ENCODE measurements at places on chromosomes 2 and 18.
A peak's percentile ranks its signal among the peaks of the same experiment; 100 is the strongest.

GRCh38 chr18:43526426-43527145 is 249.3 kb upstream of the SYT4 start:
- no peak for DNase-seq

- DNase-seq = no peak
These were observed 40.2 kb upstream of the COPS8 start for GRCh38 chr2:237045449-237045848.

GRCh38 chr2:190786404-190787166 is 94.0 kb upstream of the GLS start:
- DNase-seq = no peak

DNA sequence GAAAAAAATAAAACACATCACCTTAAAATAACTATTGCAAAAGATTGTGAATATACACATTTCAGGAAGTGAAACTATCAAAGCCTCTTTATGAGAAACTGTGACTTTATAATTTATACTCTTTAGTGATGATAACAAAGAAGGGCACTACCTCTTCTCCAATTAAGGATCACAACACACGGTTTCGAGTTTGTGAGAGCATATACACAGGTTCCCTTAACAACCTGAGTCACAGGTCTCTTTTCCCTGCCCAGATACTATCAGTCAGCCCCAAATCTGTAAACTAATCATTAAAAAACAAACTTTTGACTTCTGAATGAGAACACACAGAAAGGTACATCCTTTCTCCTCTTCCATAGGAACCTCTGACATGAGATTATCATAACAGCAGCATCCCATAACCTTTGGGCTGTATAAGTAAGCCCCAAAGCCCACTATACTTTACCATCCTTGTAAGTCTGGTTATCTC is 44.9 kb downstream of the PTPN2 start:
- DNase-seq = no peak

- no peak for DNase-seq
These were observed 487.5 kb downstream of the IRS1 start for GRCh38 chr2:226312155-226312554.

DNA sequence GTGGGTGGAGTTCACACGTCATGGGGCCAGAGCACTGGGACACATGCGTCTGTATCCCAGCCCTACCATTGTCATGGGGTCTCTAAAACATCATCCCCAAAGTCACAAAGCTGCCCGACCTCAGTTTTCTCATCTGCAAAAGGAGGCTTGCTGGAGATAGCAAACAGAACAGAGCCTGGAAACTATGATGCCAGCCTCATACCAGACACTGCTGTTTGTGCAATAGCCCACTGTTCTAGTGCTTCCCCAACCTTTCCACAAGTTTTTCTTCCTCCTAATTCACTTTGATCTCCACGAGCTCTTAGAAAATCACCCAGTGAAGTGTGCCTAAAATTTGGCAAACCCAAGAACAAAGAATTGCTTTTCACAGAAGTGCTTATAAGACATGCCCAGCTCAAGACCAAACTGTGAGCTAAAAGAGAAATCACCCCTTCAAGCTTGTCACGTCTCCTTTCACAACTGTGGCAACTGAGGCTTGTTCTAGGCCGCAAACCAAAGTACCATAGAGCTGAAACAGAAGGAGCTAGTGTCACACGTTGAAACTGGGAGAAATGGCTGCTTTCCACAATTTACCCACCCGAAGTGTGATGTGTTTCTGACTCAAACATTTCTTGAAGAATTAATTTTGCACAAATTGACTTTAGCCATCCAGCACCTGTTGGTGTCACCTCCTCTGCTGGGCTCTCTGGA is 162.7 kb upstream of the ID2 start:
- no peak for DNase-seq

- no peak for DNase-seq
These were observed 27.6 kb downstream of the STK17B start for GRCh38 chr2:196143730-196144131.

GRCh38 chr2:128756365-128756717 is 437.7 kb upstream of the HS6ST1 start:
- no peak for DNase-seq

DNA sequence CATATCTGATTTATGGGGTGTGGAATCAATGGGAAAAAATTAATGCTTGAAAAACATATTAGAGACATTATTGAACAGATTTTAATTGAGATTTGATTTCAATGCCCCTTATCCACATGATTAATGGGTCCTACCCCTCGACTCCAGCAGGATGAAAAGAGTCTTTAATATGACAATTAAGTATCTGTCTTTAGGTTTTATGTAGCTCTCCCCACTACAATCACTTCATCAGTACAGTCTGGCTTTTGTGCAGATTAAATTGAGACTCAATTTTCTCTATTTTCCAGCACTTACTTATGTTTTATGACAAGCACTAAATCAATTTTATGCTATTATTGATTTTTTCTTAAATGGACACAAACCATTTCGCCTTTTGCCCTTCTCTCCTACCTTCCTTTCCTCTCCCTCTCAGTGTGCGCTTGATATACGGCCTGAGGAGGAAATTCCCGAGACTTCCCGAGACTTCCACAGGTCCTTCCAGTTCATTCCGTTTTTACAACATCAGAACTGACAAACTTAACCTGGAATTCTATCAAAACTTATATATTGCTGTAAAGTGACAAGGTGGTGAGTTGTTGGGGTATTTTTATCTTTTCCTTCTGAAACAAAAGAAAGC is 555.1 kb upstream of the SALL3 start:
- DNase-seq = no peak

DNA sequence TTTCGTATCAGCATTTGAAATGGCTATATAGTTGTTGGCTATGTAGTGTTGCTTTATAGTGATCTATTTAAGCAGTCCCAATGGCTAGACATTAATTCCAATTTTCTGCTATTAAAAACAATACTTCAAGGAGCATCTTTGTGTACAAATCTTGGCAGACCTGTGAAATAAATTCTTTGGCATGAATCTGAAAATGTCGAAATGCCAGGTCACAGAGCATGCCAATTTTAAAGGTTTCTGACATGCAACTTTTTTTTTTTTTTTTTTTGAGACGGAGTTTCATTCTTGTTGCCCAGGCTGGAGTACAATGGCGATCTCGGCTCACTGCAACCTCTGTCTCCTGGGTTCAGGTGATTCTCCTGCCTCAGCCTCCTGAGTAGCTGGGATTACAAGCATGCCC is 26.8 kb upstream of the CABLES1 start:
- no peak for DNase-seq

GRCh38 chr2:9554921-9555296 is 721 bp downstream of the ADAM17 start:
- DNase-seq = peak; percentile 4

- no peak for DNase-seq
These were observed 161.8 kb downstream of the FAM210A start for GRCh38 chr18:13564579-13564978.

DNA sequence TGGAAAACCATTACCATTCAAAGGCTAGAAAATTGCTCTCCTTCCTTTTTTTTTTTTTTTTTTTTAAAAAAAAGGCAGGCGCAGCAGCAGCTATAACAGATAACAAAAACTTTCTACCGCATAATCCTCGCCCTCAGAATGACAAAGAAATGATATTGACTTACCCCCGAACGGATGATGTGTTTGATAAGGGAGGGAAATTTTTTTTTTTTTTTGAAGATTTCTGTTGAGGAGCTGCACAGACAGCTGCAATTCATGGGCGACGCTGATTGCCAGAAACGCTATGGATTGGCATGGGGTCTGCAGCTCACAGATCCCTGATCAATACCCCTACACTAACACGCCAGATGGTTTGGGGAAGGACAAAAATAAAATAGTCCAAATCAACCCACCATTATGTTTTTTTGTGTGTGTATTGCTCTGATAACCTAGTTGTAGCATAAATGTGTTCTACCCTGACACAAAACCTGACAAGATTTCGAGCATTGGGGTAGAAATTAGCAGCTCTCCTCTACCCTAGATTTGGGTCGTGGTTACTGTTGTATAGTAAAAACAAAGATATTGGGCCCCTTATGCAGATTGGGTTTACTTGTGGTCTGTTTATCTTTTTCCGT is 3.6 kb upstream of the ONECUT2 start:
- DNase-seq = no peak

- no peak for DNase-seq
These were observed 326.5 kb downstream of the SATB2 start for GRCh38 chr2:199131136-199131655.

DNA sequence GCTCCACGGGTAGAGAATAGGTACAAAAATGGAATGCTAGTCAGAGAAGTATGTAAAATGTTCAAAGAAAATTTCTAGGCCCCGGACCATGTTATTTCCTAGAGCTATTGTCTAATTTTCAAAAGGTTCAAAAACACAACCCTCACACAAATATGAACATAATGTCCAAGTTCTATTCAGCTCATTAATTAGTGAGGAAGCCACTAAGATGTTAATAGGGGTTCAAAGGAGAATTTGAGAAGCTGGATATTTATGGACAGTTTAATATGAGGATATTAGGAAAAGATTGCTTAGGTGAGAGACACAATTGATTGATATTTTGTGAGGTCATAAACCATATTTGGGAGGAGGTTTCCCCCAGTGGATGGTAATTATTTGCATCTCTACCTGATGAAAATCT is 710.6 kb upstream of the ID2 start:
- no peak for DNase-seq

DNA sequence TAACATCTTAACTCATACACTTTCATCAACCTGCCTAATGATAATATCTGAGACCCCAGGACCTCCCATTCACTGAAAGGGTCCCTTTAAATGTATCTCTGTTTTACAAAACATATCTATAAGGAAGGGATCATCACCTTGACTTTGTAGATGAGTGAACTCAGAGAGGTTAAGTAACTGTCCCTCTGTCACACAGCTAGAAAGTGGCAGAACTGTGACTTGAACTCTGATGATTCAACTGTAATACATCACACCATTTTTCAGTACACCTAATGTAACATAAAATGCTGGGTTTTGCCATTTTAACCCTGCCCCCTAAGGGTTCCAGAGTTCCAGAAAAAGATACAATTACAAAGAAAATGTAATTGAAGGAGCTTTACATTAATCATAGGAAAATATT is 234.6 kb downstream of the ZEB2 start:
- no peak for DNase-seq

- DNase-seq = no peak
These were observed 44.4 kb downstream of the ST8SIA5 start for GRCh38 chr18:46712406-46712805.

- no peak for DNase-seq
These were observed 140.0 kb downstream of the VAPA start for GRCh38 chr18:10053861-10054260.

GRCh38 chr2:64989982-64990614 is 899 bp downstream of the SLC1A4 start:
- DNase-seq = no peak

GRCh38 chr2:23457990-23458682 is 73.2 kb downstream of the KLHL29 start:
- DNase-seq = no peak

- no peak for DNase-seq
These were observed 93.7 kb downstream of the CERKL start for GRCh38 chr2:181563101-181563692.

DNA sequence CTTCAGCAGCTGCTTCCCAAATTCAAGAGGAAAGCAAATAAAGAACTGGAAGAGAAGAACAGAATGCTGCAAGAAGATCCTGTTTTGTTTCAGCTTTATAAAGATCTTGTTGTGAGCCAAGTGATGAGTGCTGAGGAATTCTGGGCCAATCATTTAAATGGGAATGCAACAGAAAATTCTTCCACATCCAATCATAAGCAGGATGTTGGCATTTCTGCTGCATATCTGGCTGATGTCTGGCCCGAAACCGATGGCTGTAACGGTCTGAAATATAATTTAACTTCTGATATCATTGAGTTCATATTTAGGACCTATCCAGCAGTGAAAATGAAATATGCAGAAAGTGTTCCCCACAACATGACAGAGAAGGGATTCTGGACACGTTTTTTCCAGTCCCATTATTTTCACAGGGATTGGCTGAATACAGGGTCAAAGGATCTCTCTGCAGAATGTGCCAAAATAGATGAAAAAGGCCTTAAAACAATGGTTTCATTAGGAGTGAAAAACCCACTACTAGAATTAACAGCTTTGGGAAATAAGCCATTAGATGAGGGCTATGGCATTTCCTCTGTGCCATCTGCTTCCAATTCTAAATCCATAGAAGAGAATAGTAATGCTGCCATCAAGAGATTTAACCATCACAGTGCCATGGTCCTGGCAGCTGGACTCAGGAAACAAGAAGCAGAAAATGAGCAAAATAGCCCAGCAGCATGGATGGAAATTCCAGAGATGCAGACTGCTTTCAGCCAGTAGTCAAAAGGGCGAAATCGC is 175.6 kb downstream of the MC4R start:
- no peak for DNase-seq

DNA sequence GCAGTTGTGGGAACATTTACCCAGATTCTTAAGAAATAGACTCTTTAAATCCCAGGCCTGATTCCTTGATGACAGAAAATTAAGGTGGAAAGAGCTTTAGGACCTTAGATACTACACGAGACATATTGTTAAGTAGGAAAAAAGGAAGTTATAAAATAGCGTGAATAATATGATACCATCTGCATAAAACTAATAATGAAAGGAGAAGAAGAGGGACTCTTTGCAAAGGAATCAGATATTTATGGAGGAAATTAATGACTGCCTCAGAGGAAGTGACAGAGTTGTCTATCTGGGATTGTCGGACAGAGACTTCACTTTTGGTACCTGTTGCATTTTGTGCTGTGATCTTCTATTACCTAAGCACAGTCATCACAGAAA is 20.8 kb downstream of the APCDD1 start:
- no peak for DNase-seq

GRCh38 chr18:7896161-7896560 is 329.0 kb downstream of the PTPRM start:
- DNase-seq = no peak

DNA sequence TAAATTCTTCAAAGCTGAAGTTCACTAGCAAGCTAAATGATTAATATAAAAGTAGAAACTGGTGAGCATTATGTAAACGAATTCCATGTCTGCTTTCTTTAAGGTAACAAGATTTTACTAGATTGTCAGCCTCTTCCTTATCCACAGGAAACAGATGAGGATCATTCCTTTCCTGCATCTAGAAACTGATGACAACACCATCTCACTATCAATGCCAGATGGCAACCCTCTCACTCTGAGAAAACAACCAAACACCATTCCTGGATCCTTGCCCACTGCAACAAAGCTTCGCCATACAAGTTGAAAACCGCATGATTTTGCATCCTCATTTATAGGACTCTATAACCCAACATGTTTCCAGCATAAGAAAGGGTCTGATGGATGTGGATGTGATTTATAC is 122.9 kb downstream of the ZNF521 start:
- DNase-seq = no peak

GRCh38 chr2:107743274-107743673 is 83.4 kb upstream of the RGPD4 start:
- no peak for DNase-seq

DNA sequence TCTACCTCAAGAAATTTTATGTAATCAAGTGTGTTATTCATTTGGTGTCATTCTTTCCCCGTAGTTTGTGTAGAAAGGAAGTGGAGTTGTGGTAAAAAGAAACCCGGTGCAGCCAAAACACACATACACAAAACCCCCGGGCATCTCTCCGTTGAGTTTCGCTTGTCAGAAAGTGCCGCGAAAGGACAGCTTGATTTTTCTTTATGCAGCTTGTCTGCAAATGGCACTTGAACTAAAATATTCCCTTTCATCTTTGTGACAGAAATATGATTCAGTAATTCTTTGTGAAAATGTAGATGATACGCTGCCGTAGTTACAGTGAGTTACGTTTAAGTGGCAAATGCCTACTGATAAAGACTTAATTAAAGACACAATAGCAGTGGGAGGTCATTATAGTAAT is 268.8 kb upstream of the SPRED2 start:
- DNase-seq = no peak

Data from T-helper 22 cell (primary cell).